ENCODE measurements at places on chromosomes 5 and 9. TPM values are rescaled to one million over a fixed set of nuclear protein-coding genes. Genes with fewer than 3 reads are reported as not detected.

FAM153A gene
- total RNA-seq = not detected

FAM81B gene
- total RNA-seq = not detected

GRCh38 chr9:122642226-122642625, 15.2 kb downstream of the OR1B1 start:
- peak; percentile 12 for DNase-seq

- no peak for DNase-seq
Measured at GRCh38 chr5:167269146-167269545, 1022.3 kb upstream of the WWC1 start.

DNA sequence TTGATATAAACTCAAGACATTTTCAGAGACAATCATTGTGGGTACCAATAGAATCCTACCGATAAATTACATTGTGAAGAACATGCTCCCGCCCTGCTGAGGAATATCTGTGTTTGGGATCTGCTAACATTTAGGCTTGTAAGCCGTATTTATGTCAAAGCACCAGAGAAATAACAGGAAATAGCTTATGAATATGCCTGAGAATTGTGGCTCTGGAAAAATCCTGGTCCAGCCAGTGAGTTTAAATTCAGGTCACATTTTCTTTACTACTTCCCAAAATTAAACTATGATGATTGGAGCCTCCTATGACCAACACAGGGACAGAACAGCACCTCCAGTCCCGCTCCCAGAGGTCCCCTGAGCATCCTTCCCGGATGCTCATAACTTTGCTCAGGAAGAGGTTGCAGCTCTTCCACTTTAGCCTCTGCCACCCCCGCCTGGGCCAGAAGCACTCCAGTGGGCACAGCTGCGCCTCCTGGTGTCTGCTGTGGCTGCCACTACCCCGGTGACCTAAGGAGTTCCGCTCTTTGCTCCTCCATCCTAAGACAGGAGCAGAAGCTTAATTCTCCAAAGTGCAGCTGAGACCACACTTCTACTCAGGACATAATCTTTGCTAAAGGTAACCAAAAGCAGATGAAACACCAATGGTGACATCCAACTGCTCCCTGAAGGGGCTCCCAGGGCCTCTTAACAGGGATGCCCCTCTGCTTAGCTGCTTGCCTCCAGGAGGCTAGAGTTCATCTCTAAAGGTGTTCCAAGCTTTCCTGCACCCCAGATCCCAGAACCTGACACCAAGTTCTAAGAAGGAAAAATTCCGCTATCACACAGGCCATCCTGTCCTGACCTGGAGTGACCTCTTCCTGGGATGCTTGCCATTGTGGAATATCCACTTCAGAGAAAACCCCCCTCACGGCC, 58.8 kb downstream of the SLC1A1 start:
- DNase-seq = peak; percentile 63

DNA sequence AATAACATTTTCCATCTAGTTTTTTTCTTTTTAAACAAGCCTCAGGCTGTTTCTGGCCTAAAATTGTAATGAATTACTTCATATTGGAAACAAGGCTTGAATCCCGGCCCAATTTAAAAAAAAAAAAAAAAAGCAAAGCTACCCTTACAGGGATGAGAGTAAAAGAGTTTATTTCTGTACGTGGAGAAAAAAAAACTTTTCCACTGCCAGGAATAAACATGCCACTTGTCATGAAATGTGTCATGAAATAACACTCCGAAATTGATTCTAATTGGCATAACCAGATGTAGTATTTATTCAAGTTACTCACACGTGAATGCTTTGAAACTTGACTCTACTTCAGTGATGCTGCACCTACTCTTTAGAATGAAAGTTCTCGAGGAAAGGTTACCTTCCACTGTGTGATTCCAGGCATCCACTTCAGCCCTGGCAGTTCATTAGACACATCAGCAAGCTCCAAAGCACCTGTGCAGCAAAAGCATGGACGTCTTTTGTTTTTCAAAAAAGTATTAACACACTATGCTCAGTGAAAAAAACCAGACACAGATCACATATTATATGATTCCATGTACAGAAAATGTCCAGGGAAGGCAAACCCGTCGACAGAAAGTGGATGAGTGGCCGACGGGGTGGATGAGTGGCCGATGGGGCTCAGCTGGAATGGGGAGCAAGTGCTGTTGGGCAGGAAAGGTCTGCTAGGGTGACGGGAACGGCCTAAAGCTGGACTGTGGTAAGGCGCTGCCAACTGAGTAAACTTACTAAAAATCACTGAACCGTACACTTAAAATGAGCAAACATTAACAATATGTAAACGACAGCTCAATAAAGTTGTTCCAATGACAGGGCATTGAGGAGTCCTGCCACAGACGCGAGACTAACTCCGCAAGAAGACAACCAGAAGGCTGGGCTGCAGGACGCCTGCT, 21.2 kb downstream of the NSUN2 start:
- DNase-seq = no peak

DNA sequence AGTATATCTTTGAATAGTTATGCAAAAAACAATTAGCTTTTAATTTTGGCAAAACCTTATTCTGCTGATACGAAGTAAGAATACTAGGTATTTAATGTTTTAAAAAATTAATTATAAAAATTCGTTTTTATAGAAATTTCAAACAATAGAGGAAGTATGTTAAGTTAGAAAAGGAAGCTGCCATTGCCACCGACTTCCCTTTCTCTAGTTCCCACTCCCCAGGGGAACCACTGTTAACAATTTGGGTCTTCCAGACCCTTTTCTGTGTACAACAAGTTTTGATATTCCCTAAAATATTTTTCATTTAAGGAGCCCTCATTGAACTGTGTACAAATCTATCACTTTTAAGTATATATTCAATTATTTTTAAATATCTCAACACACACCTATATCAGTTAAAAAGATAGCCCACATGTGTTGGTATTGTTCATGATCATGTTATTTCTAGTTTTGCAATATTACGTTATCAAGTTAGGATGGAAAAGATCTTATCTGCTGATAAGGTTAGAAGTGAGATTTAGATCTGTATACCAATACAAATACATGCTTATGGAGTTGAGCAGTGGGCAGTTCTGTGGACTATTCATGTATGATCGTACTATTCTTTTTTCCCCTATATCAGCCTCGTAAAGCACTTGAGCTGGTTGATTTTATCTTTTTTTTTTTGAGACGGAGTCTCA, 25.9 kb downstream of the NDFIP1 start:
- no peak for DNase-seq

DNA sequence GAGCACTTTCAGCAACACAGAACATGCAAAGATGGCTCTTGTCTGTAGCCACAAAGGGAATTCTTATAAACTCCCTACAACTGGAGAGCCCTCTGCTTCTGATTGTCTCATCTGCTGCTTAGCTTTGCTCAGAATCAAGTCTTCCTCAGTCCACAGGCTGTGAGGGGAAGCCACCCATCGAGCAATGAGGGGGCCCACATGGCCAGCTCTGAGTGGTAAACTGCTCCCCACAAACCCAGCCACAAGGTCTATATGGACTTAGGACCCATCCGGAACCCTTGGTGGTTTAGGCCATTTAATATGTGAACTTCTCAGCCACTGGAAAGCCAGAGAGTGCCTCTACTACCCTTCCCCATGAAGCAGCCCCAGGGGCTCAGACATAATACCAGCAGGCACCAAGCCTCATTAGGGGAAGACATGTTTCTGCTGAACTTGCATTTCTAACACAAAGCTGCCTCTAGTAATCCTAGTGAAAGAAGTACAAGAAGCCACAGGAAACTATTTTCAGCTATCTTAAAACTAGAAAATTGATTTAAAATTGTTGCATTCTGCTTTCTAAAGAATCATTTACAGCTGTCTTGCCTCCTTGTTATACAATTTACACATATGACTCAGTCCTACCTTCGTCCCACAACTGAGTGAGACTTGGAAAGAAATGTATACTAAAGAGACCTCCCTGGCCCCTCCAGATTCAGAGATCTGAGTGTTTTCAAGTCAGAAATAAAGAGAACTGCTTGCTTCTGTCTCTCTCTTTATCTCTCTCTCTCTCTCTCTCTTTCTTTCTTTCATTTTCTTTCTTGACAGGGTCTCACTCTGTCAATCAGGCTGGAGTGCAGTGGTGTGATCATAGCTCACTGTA, 90.2 kb downstream of the ESM1 start:
- no peak for DNase-seq

DNA sequence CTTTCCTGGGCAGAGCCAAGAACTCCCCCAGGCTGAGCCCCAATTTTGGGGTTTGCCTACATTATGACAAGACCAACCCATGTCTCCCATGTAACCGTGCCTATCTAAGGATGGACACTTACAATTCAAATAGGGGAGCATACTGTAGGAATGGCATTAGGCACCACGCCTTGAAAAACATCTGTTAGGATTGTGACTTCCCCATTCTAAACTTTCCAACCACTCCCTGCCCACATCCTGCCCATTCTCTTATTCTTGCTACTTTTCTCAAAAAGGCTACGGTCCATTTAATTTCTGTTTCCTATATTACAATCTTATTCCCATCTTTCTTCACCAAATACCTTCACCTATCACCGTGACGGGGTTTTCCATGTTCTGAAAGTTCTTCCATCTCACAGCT, 99.2 kb downstream of the LPAR1 start:
- DNase-seq = no peak
